DMS79 treated with DMSO at 0.1 percent for 48 hours (cell line): ENCODE measurements at places on chromosomes 11 and 22.

DNA sequence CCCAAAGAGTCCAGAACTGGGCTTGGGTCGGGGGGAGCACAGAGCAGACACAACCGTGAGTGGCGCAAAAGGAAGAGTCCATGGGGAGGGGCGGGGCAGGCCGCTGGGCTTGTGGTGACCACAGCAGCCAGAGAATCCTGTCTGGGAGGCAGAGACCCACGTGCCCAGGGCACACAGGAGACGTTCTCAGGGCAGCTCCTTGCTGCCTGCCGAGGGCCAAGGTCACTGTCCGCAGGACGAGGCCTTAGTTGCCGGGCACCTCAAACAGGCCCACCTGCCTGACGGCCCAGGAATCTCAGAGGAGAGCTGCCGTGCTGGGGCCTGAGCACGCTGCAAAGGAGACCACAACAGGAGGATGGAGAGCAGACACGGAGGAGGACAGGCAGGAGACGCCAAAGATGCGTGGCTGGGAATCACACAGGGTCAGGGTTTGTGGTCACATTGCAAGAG lies 87.8 kb downstream of the MYEOV start:
- DNase-seq = no peak

- DNase-seq = no peak
These were observed 8.9 kb upstream of the APOBEC3G start for GRCh38 chr22:39068033-39068785.

GRCh38 chr11:2578929-2579270 lies 120.9 kb downstream of the KCNQ1OT1 start:
- no peak for DNase-seq

DNA sequence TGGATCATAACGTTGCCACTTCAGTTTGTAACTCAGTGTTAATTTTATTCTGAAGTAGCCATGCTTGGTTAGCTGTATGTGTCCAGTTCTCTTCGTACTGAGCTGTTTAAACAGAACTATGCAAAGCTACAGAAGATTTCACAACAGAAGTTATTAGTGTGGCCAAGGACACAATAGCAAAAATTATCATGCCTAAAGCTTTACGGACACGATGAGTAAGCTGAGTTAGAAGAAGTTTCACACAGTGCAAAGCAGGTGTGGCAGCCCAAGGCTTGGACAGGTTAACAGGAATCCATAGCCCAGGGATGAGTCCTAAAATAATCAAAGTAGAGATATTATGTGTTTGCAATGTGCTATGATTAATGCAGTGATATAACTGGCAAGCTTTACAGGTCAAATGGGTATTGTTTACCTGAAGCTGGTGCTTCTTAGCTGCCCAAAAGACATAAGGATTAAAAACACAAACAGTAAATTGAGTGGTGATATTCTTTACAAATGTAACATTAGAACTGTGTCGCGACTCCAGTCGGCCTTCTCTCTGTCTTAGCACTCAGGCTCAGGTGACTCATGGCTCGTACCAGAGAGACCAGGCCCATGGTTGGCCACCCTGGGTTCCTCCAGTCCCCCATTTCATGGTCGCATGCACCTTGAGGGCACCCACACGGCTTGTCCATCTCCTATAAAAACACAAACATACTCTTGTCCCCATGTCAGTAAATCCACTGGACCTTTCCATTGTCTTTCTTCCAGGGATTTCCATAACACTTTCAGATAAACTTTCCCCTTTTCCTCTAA lies 35.5 kb upstream of the NCAM1 start:
- no peak for DNase-seq

DNA sequence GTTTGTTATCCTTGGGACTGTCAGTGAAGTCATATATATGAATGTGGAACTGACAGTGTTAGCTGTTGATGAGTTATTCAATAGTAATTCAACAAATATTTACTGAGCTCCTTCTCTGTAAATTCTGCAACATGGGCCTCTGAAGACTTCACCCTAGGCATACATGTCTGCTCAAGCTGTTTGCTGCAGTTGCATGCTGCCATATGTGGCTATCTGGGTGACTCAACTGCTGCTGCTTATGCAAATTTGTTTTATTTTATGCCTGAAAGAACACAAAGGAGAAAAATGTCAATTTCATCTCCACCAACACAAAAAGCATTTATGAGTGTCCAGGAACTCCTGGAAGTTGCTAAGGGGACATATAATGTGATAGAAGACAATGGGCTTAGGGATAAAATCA lies 417.6 kb downstream of the AASDHPPT start:
- no peak for DNase-seq

GRCh38 chr11:66739983-66740382 lies 11.0 kb upstream of the SPTBN2 start:
- DNase-seq = no peak

- DNase-seq = no peak
These were observed 20.2 kb upstream of the NRGN start for GRCh38 chr11:124719534-124719933.

- no peak for DNase-seq
These were observed 120.5 kb upstream of the FGF3 start for GRCh38 chr11:69939551-69940245.

GRCh38 chr11:115428306-115428705 lies 75.9 kb downstream of the CADM1 start:
- DNase-seq = no peak

GRCh38 chr11:57359396-57359795 lies 21.2 kb downstream of the P2RX3 start:
- DNase-seq = no peak

GRCh38 chr11:22477312-22477711 lies 139.1 kb downstream of the SLC17A6 start:
- DNase-seq = no peak

DNA sequence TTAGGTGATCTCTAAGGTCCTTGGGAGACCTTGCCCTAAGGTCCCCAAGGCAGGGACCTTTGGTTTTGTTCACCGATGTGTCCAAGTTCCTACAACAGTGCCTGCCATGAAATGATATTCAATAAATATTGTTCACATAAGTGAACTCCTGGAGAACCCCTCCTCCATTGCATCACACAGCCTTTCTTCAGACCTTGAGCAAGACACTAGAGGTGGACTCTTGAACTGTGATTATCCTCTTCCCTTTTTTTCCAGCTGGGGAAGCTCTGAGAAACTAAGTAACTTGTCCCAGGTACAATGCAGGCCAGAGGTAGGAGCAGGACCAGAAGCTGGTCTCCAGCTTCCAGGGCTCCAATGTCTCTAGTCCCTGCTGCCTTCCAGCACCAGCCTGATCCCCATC lies 76.6 kb upstream of the LMO1 start:
- no peak for DNase-seq

GRCh38 chr22:24409707-24410106 lies 17.7 kb upstream of the ADORA2A start:
- no peak for DNase-seq

- DNase-seq = no peak
These were observed 76.0 kb downstream of the RBFOX2 start for GRCh38 chr22:35952576-35952975.

GRCh38 chr11:2798951-2799761 lies 86.4 kb downstream of the CDKN1C start:
- DNase-seq = no peak

- no peak for DNase-seq
These were observed 7.5 kb downstream of the CFL1 start for GRCh38 chr11:65850217-65851082.

- DNase-seq = no peak
These were observed 27.2 kb downstream of the MORC2 start for GRCh38 chr22:30941363-30941740.

GRCh38 chr11:4448995-4449394 lies at the start of gene OR52K2:
TSS of gene OR52K2 (plus strand) at chr11:4449295. CDS start at chr11:4449340, 45 bp downstream.
- DNase-seq = no peak

GRCh38 chr22:37669586-37669985 lies 5.8 kb upstream of the LGALS1 start:
- DNase-seq = no peak

DNA sequence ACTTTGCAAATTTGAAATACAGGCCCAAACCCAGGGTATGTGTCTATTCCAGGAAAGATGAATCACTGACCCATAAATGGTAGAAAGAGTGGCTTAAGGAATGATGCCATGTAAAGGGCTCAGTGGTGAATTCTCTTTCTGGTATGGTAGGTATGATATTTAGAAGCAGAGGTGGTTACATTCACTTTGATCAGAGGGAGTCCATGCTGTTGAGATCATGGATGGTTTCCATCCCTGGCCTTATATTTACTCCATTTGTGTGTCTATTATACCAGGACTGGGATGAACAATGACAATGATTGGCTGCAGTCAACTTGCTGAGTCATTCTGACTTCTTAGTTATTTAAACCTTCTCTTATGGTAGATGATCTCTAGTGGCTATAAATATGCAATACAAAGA lies 419.8 kb upstream of the LRRC4C start:
- no peak for DNase-seq

DNA sequence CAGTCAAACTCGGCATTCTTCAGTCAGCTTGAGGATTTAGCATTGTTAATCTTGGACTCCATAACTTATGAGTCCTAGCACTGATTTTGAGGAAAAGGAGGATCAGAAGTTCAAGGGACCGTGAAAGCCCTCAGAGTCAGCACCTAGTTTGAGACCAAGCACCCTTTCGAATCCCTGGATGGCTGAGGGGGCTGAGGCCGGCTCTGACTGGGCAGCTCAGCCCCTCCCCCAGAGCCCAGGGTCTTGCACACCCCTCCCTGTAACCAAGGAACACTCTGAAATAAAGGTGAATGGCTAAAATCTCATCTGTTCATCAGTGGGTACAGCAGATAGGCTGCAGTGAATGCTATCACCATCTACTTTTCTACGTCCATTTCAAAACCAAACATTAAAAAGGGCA lies 27.3 kb downstream of the SLC25A18 start:
- DNase-seq = no peak

GRCh38 chr11:129289350-129290040 lies 86.2 kb upstream of the BARX2 start:
- DNase-seq = no peak

- no peak for DNase-seq
These were observed 33.9 kb downstream of the MAML2 start for GRCh38 chr11:96309016-96309642.

DNA sequence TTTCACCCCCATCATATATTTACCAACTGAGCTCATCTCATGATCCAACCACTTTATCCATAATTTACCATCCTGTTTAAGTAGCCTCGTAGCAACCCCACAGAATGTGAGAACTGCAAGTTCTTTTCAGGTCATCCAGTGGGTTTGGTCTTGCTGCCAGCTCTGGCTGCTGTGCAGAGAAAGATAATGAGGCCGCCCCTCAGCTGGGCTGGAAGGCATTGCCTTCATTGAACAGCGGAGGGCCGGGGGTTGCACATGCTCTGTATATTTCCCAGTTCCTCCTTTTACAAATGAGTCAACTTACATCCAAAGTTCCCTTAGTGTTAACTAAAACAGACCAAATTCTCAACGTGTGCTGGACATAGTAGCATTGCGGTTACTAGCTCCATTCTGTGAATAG lies 96.7 kb downstream of the SYN3 start:
- no peak for DNase-seq

GRCh38 chr11:10375280-10375971 lies 70.6 kb downstream of the ADM start:
- peak; percentile 90 for DNase-seq

DNA sequence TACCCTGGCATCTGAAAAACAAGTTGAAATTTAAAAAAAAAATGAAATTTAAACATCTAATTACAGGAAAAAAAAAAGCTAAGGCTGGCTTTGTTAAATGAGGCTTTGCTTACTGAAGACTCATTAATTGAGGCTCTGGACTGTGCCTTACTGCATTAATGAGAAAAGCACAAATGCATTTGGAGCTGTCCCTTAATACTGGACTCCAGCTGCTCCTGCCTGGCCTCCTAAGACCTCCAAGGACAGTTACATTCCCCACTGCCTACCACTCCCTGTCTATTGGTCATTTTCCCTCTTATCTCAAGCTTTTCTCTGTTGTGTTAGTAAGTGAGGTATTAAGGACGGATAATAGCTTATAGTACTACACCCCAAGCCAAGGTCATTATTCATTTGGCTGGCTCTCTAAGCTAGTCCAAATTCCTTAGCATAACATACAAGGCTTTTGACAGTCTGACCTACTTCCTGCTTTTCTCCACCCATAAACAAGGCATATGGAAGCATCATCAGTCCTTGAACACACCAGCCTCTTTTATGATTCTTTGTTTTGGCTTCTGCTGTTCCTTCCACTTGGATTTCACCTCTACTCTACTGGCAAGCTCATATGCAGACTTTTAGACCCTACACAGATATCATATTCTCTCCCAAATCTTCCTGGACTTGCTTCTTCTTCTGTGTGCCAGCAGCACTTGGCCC lies 62.5 kb downstream of the USP35 start:
- DNase-seq = no peak

DNA sequence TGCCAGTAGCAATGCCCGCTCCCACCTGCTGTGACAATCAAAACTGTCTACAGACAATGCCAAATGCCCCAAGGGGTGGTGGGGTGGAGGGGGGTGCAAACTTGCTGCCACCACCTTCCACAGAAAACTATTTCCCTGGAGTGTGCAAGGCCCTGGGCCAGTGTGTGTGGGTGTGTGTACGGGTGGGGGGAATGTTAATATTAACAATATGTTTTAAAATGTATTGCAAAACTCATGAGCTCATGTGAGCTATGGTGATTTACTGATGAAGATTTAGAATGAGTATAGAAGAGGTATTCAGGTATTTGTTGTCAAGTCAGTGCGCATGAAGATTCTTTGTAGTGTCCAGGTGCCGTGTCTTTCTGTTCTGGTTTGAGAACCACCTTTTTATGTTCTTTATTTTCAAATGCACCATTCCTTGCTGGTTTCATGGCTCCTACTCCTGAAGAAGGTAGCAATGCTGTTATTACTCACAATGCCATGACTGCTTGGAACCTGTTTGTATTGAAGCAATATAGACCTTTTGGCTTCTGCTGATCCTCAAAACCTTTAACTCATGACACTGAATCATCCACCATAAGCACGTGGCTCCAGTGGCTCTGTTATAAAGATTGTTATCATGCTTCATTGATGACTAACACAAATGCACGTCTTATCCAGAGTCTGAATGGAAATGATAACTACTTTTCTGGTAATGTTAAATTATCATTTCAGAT lies 29.9 kb upstream of the AQP11 start:
- DNase-seq = no peak

DNA sequence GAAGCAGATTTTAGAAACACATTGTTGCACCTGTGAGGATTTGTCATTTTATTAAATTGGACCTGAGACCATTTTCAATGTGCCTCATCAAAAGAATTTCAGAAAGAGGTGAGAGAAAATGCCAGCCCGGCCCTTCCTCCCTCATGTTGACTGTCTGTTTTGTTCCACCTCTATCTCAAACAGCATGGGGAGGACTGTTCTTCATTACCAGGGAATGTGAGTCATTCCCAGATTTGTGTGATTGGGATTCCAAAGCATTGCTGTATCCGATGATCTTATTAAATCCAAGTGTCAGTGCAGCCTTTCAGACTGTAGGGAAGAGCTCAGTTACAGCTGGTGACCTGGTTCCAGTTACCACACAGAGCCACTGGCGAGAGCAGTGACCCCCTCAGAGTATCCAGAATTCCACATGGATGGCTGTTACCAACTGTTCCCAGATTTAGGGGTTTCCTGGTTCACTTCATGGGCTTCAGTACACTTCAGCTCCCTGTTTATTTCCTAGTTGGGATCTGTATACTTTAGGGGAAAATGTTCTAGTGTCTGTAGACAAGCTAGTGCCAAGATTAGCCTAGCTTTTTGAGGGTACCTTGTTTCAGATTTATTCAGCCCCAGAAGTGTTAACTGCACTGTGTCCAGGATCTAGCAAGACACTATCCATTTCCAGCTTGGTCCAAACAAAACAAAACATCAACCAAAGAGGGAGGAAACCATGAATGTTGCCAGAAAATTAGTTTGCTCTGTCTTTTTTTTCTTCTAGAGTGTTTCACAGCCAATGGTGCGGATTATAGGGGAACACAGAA lies 20.9 kb downstream of the KREMEN1 start:
- DNase-seq = no peak
